ENCODE measurements at places on chromosomes 5 and 9.

DNA sequence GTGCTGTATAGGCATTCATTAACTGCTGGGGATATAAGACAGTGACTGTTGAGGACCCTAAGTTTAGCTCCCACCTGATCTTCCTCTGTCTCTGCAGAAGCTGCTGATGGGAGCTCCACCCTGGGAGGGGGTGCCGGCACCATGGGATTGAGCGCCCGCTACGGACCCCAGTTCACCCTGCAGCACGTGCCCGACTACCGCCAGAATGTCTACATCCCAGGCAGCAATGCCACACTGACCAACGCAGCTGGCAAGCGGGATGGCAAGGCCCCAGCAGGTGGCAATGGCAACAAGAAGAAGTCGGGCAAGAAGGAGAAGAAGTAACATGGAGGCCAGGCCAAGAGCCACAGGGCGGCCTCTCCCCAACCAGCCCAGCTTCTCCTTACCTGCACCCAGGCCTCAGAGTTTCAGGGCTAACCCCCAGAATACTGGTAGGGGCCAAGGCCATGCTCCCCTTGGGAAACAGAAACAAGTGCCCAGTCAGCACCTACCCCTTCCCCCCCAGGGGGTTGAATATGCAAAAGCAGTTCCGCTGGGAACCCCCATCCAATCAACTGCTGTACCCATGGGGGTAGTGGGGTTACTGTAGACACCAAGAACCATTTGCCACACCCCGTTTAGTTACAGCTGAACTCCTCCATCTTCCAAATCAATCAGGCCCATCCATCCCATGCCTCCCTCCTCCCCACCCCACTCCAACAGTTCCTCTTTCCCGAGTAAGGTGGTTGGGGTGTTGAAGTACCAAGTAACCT, 22.1 kb downstream of the PCDHGC5 start:
- no peaks in the 10 kb centered on the region for H3K27me3 ChIP-seq
- H3K27ac ChIP-seq: no peak overlapping the region
- H3K36me3 ChIP-seq: no peaks in the 10 kb centered on the region

GRCh38 chr5:100790170-100790665, 112.9 kb downstream of the ST8SIA4 start:
- H3K4me1 ChIP-seq: no peaks in the 10 kb centered on the region
- no peaks in the 10 kb centered on the region for H3K36me3 ChIP-seq
- DNase-seq: no peak
- no peak overlapping the region for H3K4me3 ChIP-seq
- no peaks in the 10 kb centered on the region for H3K27me3 ChIP-seq

GRCh38 chr5:162558120-162558519, 490.5 kb downstream of the GABRG2 start:
- no peaks in the 10 kb centered on the region for H3K36me3 ChIP-seq
- DNase-seq: no peak
- H3K4me3 ChIP-seq: no peak overlapping the region
- H3K4me1 ChIP-seq: no peaks in the 10 kb centered on the region

DNA sequence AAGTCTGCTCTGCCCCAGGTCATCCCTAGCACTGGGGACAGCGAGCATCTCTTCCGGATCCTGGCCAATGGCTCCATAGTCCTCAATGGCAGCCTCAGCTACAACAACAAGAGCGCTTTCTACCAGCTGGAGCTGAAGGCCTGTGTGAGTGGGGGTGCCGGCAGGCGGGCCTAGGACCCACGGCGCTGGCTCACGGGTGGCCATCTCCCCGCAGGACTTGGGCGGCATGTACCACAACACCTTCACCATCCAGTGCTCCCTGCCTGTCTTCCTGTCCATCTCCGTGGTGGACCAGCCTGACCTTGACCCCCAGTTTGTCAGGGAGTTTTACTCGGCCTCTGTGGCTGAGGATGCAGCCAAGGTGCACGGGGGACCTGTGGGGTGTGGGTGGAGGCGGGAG, 25.9 kb downstream of the CDHR2 start:
- DNase-seq: no peak

GRCh38 chr5:88877826-88878225, 5.2 kb downstream of the MEF2C start:
- DNase-seq: no peak
- no peaks in the 10 kb centered on the region for H3K36me3 ChIP-seq
- H3K27ac ChIP-seq: no peak overlapping the region

- DNase-seq: no peak
- H3K4me1 ChIP-seq: no peaks in the 10 kb centered on the region
- H3K27ac ChIP-seq: no peak overlapping the region
- no peaks in the 10 kb centered on the region for H3K27me3 ChIP-seq
- no peaks in the 10 kb centered on the region for H3K36me3 ChIP-seq
These were observed 219.8 kb upstream of the C9orf72 start for GRCh38 chr9:27792971-27793689.

- H3K27ac ChIP-seq: no peak overlapping the region
- no peak for DNase-seq
These were observed 50.6 kb downstream of the PCSK5 start for GRCh38 chr9:75941066-75941465.

DNA sequence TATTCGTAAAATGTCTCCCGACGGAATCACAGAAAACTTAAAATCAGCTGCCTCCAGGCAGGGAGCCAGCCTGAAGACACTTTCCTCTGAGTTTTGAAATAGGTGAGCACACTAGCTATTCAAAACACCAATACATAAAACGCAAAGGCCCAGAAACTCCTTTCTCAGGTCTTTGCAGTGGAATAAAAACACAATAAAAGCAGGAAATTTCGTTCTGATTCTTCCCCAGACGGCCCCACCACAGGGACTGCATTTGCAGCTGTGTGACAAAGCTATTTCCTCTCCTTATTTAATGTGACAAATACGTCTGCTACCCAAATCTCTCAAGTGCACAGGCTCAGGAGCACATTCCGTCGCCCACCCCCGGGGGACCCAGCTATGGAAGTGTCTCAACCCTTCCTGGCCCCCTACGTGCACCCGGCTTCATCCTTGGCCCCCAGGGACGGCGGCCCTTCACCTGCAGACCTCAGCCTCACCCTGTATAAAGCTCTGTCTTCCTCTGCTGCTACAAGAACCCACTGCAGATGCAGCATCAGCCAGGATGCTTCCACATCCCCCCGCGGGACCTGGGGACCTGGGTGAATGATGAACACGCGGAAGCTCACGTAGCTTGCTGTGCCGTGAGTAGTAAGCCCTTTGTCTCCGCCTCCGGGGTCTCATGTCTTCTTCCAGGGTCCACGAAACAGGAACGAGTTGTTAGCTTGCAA, 24.9 kb downstream of the AHRR start:
- H3K4me1 ChIP-seq: no peaks in the 10 kb centered on the region
- no peak overlapping the region for H3K27ac ChIP-seq
- H3K36me3 ChIP-seq: no peaks in the 10 kb centered on the region
- H3K4me3 ChIP-seq: no peak overlapping the region
- DNase-seq: no peak

Measured in ovary (tissue), 10 donors.